ENCODE measurements at places on chromosomes 3 and 15.

- DNase-seq: no peak
Measured at GRCh38 chr3:134282659-134283047, 32.0 kb upstream of the RYK start.

DNA sequence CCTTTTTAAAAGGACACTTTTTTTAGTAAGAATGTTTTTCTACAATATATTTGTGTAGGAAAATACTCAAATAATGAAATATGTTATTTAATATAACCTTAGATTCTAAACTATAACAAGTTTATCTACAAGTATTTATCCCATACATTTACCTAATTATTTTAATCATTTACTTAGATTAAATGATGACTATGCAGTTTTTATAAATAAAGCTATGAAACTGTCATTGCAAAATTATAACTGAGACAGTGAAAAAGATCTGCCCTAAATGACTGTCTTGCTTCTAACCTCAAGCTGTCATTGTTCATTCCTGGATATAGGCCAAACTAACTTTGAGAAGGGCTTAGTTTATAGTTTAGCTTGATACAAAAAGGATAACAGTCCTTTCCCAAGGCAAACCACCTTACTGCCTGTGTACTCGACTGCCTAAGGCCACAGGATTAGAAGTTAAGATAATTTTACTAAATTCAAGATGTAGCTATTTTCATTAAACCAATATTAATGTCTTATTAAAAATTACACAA lies 84.1 kb downstream of the GLDN start:
- DNase-seq: no peak

DNA sequence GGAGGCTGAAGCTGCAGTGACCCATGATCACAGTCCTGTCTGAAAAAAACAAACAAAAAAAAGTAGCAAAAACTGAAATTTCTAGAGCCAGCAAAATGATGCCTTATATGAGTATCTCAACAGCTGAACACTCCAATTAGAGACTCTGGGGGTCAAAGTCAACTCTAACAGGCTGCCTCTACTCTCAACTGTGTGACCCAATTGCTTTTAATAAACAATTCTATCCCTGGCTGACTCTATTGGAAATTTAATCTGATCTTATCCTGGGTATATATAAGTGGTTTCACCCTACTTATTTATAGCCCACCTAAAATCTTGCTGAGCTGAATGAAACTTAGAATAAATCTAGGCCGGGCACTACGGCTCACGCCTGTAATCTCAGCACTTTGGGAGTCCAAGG lies 29.0 kb downstream of the SMARCC1 start:
- no peak for DNase-seq

- no peak for DNase-seq
Measured at GRCh38 chr3:143883151-143883550, 34.9 kb upstream of the SLC9A9 start.

DNA sequence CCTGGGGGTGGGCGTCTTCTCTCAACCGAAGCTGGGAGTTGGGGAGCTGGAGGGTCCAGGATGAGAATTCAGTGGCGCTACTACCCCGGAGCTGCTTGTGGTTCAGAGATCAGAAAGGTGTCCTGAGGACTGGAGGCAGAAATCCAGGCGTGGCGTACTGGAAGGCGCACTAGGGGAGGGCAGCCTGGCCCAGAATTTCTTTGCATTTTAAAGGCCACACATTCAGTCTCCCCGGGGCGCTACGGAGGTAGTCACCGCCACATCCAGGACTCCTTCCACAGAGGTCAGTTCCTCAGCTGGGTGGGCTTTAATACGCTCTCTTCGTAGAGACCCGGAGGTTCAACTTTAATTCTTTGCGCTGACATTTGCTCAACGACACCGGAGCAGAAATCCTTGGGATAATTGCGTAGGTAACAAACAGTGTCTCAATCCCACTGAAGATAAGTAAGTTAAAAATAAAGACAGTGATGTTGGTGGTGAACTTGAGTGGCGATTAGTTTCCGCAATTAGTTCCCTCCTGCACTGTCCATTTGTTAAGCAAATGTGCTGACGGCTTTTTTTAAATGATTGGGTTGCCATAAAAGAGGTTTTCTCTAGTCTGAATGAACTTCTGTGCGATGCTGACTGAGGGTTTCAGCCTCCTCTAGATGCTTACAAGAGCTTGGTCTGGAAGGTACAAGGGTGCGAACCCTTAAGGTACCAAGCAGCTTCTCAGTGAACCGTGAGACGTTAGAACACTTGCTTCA lies 535 bp downstream of the MCTP2 start:
- DNase-seq: peak; percentile 12

DNA sequence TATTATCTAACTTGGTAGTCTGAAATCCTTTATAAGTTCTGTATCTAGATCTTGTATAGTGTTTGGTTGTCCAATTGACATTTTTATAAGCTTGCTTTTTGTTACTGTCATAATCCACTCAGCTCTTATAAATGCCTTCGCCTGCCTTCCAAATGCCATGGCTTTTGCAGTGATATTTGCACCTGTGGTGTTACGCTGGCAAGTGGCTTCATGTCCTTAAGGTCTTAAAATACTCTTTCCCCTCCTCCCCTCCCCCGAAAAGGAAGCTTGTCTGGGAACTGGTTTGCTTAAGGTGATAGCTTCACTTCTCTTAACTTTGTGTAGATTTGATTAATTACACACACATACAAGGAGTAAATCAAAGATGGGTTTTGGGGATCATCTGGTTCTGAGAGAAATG lies 62.0 kb downstream of the ABHD2 start:
- DNase-seq: no peak

GRCh38 chr15:80233581-80233980 lies 18.4 kb downstream of the CTXND1 start:
- no peak for DNase-seq

DNA sequence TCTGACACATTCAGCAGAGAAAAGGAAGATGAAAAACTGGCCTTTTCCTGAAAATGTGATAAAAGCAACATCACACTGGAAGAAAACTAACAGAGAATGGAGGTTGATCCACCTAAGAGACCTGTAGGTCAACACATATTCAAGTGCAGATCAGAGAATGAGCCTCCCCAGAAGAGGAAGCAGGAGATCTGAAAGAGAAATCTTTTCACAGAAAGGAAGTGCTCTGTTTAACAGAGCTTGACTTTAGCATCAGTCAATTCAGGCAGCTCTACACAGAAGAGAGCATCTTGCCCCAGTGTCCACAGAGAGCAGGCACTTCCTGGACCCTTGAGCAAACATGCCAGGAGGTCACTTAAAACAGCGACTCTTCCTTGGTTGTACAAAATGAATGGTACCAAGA lies 655.4 kb upstream of the GBE1 start:
- DNase-seq: no peak

- peak; percentile 75 for DNase-seq
Measured at GRCh38 chr15:40282147-40282868, 556 bp downstream of the ANKRD63 start.

GRCh38 chr15:56205061-56205876 lies 38.4 kb downstream of the RFX7 start:
- DNase-seq: no peak
